ENCODE measurements at places on chromosomes 1 and 21. TPM values are rescaled to one million over a fixed set of nuclear protein-coding genes. Genes with fewer than 3 reads are reported as not detected.

PRDM2 gene
- total RNA-seq, result 34.7 TPM

DNM3 gene
- 6.4 TPM for total RNA-seq

ATP1A4 gene
- 0.16 TPM for total RNA-seq

ST7L gene
- 21.2 TPM for total RNA-seq

GRCh38 chr1:157198619-157199420 lies 60.6 kb upstream of the ETV3 start:
- DNase-seq, result no peak

GRCh38 chr1:206465951-206466350 lies 4.3 kb upstream of the IKBKE start:
- DNase-seq, result no peak

Data from mucosa of descending colon (tissue), 3 donors.